Stimulated activated CD4-positive, alpha-beta T cell treated with anti-CD3 and anti-CD28 coated beads, Interleukin-1b, Interleukin-23, amount 100 ng/mL, for 1 hour (primary cell): ENCODE measurements at places on chromosomes 2 and 18.

DNA sequence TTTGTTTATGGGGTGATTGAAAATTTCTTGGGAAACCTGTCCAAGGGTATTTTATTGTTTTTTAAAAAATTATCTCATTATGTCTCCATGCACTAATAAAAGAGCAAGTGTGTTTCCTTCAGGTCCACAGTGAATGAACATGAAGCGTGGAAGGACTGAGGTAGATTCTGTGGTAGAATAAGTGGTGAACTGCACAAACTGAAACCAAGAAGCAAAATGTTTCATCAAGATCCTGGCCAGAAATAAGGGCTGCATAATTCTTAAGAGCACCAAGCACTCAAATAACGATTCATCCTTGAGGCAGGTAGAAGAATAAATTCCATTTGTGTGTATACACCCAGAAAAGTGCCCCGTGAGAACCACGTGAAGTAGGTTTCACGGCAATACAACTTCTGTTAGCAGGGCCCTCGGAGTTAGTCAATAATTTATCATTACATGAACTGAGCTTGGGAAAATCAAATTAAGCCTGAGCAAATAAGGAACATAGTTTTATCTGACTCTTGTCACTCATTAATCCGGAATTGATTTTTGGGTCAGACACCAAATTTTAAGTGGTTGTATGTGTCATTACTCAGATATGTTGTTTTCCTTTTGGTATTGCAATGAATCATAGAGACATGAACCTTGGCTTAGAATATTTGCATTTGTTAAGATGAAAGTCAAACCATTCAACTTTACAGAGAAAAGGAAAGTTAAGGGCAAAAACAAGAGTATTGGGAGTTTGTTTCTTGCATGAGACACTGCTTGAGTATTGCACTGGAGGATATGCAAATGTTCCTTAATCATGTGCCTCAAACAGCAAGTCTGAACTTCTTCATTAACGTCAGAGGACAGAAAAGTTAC lies 472.6 kb upstream of the NETO1 start:
- no peak for DNase-seq

DNA sequence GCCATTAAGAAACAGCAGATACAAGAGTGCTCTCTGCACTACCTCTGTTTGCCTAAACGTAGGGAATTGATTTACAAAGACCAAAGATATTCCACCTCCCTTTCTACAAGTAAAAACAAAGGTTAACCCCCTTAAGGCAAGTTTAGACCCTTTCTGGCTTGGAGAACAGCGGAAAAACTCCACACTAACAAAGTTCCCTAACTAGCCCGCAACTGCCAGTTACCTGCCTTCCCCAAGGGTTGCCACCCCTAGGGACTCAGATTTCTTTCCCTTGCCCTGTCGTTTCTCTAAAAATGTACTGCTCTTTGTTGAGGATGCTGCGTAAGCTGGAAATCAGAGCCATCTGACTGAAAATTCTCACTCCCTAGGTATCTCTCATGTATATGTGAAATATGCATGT lies 627.5 kb upstream of the SOX11 start:
- no peak for DNase-seq

DNA sequence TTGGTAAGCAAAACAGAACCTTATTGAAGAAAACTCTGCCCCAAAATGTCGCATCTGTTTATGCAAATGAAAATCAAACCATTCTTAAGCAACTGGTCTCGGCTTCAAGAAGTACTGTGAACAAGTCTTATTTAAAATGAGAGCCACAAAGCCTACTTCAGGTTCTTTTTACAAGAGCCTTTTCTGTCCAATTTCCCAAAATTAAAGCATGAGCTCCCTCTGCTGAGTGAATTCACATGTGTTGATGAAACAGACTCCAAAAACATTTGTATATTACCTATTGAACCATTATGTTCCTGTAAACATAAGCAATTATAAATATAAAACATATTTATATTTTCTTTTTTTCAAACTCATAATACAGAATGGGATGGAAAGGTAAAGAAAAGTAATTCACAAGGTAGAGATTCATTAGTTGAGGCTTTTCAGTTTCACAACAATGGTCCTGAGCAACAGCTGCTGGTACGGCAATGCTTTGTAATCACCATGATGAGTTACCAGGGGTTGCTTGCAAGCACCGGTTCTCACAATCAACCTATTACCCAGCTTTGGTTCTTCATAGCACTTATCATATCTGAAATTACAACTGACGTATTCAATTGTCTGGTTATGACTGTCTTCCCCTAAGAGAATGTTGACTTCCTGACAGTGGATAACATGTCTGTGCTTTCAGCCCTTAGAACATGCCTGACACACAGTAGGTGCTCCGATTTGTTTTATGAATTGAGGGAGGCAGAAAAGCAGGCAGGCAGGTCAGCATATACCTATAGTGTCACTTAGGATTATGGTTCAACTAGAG lies 108.4 kb upstream of the BZW1 start:
- no peak for DNase-seq

- no peak for DNase-seq
Observed at GRCh38 chr18:9130806-9131205, 5.8 kb upstream of the ANKRD12 start.

DNA sequence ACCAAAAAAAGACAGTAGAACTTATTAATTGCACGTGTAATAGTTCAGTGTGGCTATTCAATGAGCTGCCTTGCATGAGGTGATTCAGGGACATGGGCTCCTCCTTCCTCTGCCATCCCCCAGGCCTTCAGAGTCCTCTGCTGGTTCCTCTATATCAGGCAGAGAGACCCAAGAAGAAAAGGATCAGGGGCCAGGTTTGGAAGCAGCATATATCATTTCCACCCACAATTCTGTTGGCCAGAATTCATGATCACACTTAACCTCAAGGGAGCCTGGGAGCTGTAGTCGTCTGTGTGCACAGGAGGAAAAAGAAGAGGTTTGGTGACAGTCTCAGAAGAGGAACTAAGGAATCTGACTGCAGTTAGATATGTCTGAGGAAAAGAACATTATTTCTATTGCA lies 114.0 kb upstream of the GLS start:
- no peak for DNase-seq

- DNase-seq, result no peak
Observed at GRCh38 chr18:59893971-59894370, 5.8 kb upstream of the PMAIP1 start.

GRCh38 chr2:133940134-133940533 lies 313.7 kb upstream of the MGAT5 start:
- no peak for DNase-seq

- no peak for DNase-seq
Observed at GRCh38 chr2:54903736-54904554, 146.3 kb downstream of the RTN4 start.

DNA sequence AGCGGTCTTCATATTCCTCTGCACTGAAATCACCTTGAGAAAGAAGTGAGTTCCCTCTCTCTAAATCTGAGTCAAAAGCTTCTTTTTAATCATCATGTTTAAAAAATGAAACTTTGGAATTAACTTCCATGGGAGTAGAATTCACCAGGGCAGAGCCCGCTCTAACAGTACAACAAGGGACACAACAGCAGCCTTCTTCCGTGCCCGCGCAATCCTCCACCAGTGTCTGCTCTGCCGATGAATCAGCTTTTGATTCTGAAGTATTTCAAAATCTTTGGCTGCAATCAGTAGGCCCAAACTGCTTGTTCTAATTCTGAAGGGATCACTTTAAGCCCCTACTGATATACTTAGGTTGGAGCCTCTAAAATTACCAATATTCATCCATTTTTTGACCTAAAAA lies 76.9 kb downstream of the USP40 start:
- no peak for DNase-seq

DNA sequence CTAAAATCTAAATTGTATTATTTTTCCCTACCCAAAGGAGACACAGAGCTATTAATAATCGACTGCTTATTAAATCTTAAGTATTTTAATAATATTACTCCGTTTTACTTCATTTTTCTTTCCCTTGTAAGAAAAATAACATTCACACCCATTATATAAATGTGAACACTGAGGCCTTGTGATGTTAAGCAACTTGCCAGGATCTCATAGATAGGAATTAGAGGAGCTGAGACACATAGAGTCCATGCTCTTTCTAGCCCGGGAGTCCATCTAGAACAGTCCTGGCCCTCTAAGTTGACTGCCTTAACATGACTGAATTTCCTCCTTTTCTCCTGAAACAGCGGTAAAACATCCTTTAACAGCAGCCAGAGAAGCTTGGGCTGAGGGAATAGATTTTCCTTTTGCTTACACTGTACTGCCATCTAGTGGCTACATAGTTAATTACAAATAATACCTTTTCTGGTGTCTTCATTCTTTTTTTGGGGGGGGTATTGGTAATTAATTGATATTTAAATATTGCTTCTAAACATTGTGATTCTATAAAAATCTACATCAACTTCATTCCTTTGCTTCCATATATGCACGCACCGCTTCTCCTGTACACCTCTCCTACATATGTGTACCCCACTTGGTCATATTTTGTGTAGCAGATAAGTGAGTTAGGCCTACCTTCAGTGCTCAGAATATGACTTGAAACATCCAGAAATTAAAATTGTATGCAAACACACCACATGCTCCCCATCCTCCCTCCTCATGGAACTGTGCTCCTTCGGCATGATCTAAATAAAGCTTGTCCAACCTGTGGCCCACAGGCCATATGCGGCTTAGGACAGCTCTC lies 125.8 kb upstream of the HNMT start:
- no peak for DNase-seq

GRCh38 chr2:11292464-11293255 lies 51.8 kb downstream of the ROCK2 start:
- no peak for DNase-seq

DNA sequence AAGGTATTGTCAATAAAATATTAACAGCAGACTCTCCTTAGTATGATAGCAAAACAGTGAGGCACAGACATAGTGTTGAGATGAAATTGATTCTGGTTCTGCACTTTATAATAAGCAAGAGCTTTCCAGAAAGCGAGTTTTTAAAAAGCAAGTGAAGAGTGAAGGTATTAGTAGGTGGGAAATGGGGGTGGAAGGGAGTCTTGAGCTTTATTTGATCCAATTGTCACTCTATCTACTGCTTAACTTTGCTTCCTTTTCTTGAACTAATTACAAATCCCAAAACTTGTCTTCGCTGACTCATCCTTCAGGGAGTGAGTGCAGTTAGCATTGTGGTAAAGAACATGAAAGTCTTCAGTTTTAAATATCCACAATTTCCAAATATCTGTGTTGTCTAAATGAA lies 120.6 kb upstream of the BOD1L2 start:
- DNase-seq, result no peak
